ENCODE measurements at places on chromosomes 16 and 17. TPM values are rescaled to one million over a fixed set of nuclear protein-coding genes. Genes with fewer than 3 reads are reported as not detected.

IL34 gene
- 1.9 TPM for polyA plus RNA-seq

HS3ST2 gene
- polyA plus RNA-seq, result 0.70 TPM

CACNA1G gene
- polyA plus RNA-seq, result 4.3 TPM

NME1 gene
- polyA plus RNA-seq, result 35.6 TPM

PROCA1 gene
- polyA plus RNA-seq, result 2.2 TPM

EPOP gene
- 2.1 TPM for polyA plus RNA-seq

PERCC1 gene
- polyA plus RNA-seq, result 0.18 TPM

PPY gene
- polyA plus RNA-seq, result not detected

NKIRAS2 gene
- polyA plus RNA-seq, result 53.9 TPM

ZNF594 gene
- polyA plus RNA-seq, result 2.4 TPM

DHX58 gene
- 7.2 TPM for polyA plus RNA-seq

LITAFD gene
- not detected for polyA plus RNA-seq

GJD3 gene
- polyA plus RNA-seq, result 0.27 TPM

ABCA3 gene
- polyA plus RNA-seq, result 6.9 TPM

KRT33A gene
- not detected for polyA plus RNA-seq

SLC6A2 gene
- not detected for polyA plus RNA-seq

WFDC1 gene
- polyA plus RNA-seq, result 1.6 TPM

CUEDC1 gene
- 41.0 TPM for polyA plus RNA-seq

ZNF319 gene
- 6.3 TPM for polyA plus RNA-seq

KLHL36 gene
- 17.2 TPM for polyA plus RNA-seq

JPH3 gene
- polyA plus RNA-seq, result 0.11 TPM

KRTAP1-5 gene
- not detected for polyA plus RNA-seq

AARSD1 gene
- polyA plus RNA-seq, result 41.6 TPM

CACNG1 gene
- polyA plus RNA-seq, result not detected

FLCN gene
- polyA plus RNA-seq, result 30.7 TPM

SOCS1 gene
- 2.1 TPM for polyA plus RNA-seq

C16orf89 gene
- 10.9 TPM for polyA plus RNA-seq

TMEM88 gene
- 74.5 TPM for polyA plus RNA-seq

KRTAP3-1 gene
- not detected for polyA plus RNA-seq

MT1M gene
- polyA plus RNA-seq, result 18.0 TPM

OSGIN1 gene
- polyA plus RNA-seq, result 3.6 TPM

SMIM5 gene
- 13.5 TPM for polyA plus RNA-seq

CLEC10A gene
- 1.6 TPM for polyA plus RNA-seq

NPW gene
- not detected for polyA plus RNA-seq

SBK1 gene
- 1.2 TPM for polyA plus RNA-seq

FKBP10 gene
- 24.8 TPM for polyA plus RNA-seq

CTRB2 gene
- polyA plus RNA-seq, result 0.14 TPM

ZG16B gene
- polyA plus RNA-seq, result not detected

SCO1 gene
- 19.1 TPM for polyA plus RNA-seq

TOP2A gene
- polyA plus RNA-seq, result 0.70 TPM

NOXO1 gene
- polyA plus RNA-seq, result 0.29 TPM

C1QTNF8 gene
- 0.05 TPM for polyA plus RNA-seq

ABCA9 gene
- 29.5 TPM for polyA plus RNA-seq

TPPP3 gene
- polyA plus RNA-seq, result 64.6 TPM

Measured in right cardiac atrium (tissue), 5 donors.